DMS153 (cell line): ENCODE measurements at places on chromosomes 4 and X.

DNA sequence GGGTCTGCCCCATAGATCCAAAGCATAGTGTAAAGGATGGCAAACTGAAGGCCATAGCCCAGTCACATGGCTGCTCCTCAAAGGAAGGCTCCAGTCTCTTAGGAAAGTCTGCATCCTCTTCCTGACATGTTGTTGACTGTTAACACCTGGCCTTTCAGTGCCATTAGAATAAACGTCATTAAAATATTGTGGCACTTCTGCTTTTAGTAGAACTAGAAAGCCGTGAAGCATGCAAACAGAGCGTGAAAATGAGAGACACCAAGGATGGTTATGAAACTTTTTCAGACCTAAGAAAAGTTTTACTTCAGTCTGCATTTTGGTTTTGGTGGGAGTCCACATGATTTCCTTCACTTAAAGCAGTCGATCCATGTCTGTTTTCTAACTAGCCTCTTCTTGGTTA lies 41.1 kb upstream of the AFF2 start:
- DNase-seq: no peak

GRCh38 chr4:118825799-118826198 lies 10.1 kb downstream of the SEC24D start:
- DNase-seq: no peak

GRCh38 chr4:3681191-3681590 lies 85.0 kb upstream of the ADRA2C start:
- DNase-seq: no peak

DNA sequence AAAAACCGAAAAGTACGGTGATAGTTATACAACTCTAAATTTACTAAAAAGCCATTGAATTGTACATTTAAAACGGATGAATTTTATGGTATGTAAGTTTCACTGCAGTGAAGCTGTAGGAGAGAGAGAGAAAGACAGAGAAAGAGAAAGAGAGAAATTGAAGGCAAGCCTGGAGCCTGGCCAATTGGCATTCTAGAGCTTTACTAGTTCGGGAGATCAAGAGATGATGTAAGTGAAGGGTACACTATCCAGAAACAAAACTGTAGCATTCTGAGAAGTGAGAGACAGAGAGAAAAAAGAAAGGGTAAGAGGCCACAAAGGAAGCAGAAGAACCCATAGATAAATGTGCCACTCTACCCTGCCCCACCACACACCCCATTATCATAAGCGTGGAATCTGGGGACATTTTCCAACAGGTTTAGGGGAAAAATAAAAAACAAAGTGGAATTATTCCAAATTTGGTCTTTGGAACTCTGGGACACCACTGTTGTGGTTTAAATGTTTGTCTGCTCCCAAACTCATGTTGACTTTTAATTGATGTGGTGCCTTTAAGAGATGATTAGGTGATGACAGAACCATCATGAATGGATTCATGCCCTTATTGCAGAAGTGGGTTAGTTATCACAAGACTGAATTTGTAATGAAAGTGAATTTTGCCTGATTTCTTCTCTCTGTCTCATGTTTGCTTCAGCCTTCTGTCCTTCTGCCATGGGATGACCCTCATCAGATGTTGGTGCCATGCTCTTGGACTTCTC lies 123.0 kb upstream of the PLS3 start:
- DNase-seq: no peak

- DNase-seq: no peak
Observed at GRCh38 chrX:14027511-14028019, 2.1 kb downstream of the GEMIN8 start.

DNA sequence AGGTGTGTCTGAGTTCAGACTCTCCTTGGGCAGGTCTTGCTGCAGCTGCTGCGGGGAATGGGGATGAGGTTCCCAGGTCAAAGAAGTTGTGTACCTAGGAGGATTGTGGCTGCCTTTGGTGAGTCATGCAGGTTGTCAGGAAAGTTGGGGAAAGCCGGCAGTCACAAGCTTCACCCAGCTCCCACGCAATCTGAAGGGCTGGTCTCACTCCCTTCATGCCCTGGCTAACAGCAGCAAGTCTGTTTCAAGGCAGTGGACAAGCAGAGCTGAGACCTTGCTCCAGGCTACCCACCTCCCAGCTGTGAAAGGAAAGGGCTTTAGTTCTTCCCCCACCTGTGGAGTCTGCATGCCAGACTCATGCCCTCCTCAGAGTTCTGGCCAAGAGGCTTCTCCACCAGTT lies 287.2 kb downstream of the DTHD1 start:
- DNase-seq: no peak

DNA sequence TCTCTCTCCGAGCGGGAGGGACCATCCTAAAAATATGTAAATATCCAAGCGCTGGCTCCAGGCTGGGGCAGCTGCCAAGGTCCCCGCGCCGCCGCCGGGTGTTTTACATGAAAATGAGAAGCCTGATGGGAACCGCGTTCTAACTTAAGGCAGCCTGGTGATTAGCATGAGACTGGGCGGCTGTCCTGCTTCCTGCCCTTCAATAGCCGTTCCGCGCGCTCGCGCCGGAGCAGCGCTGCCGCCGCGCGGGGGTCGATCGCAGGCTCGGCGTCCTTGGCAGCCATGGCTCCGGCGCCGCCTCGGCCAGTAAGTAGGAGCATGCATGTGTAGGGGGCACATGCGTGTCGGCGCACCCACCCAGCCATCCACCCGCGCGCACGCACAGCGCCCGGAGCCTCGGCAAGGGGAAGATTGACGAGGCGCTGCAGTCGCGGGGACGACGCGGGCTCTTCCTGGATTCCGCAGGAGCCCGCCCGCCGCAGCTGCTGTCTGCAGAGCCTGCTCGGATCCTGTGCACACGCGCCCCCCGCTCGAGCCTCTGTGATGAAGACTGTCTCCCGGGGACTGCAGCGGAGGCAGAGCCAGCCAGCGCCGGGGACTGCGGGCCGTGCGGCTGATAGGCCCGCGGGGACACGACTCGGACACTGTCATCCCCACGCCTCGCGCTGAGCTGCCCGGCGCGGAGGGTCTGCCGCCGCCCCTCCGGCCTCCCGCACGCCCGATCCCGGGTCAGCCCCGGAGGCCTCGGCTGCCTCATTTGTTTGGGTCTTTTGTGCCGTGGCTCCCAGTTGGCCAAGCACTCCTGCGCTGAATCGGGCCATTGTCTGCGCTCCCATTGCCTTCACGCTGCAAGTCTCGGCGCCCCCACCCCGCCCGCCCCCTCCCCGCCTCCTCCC lies 734 bp downstream of the STOX2 start:
- peak; percentile 7 for DNase-seq

GRCh38 chr4:100879471-100879870 lies 361.6 kb upstream of the EMCN start:
- DNase-seq: no peak

- DNase-seq: no peak
Observed at GRCh38 chr4:87975466-87975865, at the start of gene SPP1. Gene SPP1 (plus strand): TSS chr4:87975714. CDS start chr4:87976896, 1,182 bp downstream.

GRCh38 chr4:38605181-38605752 lies 58.7 kb upstream of the KLF3 start:
- no peak for DNase-seq

- DNase-seq: no peak
Observed at GRCh38 chrX:149003863-149004660, 501.0 kb downstream of the IDS start.

GRCh38 chr4:156792462-156793085 lies 179.0 kb downstream of the PDGFC start:
- no peak for DNase-seq

DNA sequence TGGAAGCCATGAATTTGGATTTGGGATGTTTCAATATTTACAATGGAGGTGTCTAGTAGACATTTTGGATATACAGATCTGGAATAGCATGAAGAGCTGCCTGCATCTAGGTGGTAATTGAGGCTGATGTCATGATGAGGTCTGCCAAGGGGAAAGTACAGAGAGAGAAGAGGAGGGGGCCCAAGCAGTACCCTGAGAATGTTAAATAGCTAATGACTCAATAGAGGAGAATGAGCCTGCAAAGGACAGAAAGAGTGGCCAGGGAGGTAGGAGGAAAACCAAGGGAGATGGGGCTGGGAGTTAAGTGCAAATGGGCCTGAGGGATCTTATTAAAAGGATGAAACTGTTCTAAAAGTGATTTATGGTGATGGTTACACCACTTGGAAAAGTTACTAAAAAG lies 182.2 kb upstream of the KIT start:
- DNase-seq: no peak

DNA sequence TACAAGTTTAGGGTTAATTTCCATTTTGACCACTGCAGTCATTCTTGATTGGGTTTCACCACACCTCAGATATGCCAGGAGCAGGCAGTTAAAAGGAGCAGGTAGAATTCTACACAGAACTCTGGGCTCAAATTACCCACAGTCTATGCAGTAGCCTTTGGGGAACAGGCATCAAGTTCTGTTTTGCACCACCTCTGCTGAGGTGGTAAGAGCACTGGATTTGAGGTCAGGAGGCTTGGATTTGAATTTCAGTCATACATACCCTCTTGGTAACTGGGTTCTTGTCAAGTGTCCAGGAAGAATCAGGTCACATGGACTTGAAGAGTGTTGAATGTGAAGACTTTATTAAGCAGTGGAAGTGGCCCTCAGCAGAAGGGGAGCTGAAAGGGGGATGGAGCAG lies 40.4 kb upstream of the PGK1 start:
- DNase-seq: no peak

DNA sequence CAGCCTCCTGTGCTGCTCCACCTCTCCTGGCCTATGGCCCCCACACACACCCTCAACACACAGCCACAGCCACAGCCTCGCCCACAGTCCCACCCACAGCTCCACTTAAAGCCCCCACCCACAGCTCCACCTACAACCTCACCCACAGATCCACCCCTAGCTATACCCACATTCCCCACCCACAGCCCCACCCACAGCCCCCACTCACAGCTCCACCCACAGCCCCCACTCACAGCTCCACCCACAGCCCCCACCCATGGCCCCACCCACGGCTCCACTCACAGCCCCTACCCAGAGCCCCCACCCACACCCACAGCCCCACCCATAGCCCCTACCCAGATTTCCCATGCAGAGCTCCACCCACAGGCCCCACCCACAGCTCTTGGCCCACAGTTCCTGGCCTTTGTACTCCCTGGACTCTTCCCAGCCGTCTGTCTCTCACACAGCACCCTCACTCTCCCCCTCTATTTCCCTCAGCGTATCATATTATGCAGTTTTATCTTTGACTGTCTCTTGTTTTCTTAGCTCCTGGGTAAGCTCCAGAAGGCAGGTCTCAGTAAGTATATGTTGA lies 322.5 kb downstream of the EVC2 start:
- DNase-seq: no peak

GRCh38 chr4:66048861-66049260 lies 378.6 kb upstream of the EPHA5 start:
- no peak for DNase-seq

GRCh38 chrX:137771537-137771936 lies 205.6 kb downstream of the ZIC3 start:
- no peak for DNase-seq

GRCh38 chrX:132216806-132217202 lies 2.4 kb downstream of the RAP2C start:
- no peak for DNase-seq

- no peak for DNase-seq
Observed at GRCh38 chr4:87045234-87045558, 110.4 kb downstream of the AFF1 start.

- DNase-seq: no peak
Observed at GRCh38 chr4:24096603-24097002, 206.8 kb upstream of the PPARGC1A start.

DNA sequence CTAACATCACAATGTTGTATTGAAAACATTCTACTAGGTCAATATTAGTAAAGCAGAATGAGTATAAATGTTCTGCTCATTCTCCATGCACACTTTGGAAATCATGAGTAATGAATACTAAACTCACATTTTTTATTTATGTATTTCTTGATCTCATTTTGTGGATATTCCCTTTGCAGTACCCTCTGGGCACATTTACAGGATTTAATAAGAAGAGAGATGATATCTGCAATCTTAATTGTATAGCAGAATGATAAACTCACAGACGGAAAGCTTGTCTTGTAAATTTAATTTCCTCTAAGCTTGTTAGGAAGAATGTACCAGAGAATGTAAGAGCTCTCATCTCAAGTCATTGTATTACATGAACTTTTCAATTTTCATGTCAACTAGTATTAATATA lies 1279.7 kb downstream of the PCDH7 start:
- no peak for DNase-seq

DNA sequence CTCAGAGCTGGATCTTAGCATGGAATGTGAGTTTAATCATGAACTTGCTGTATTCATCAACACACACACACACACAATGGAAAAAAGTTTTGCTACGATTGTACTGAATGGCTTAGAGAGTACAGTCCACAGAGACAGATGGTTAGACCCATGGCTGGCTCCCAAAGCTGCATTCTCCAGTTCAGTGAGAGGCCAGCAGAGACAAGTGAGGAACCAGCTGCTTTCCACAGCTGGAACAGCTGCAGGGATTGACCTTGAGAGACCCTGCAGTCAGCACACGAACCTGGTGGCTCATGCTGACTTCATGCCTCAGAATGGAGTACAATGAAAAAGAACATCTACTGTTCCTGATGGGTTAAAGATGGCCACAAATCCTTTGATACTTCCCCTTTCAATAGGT lies 94.5 kb downstream of the DHX15 start:
- no peak for DNase-seq

GRCh38 chr4:113452868-113453620 lies 308.5 kb downstream of the CAMK2D start:
- no peak for DNase-seq

DNA sequence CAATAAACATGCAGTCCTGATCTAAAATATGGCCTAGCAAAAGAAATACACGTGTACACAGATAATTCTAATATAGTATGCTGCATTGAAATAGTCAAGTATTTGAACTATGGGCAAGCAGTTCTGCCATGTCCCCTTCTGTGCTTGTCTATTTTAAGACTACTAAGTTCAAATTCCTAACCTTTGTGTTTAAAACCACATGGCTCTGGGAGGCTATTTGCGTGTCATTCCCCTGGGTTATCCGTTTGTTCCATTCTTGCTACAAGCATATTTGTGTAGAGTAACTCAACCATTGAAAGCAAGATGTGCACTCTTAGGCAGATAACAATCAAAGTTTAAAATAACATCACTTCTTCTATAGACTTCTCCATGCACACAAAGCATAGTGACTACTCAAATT lies 25.4 kb upstream of the TBC1D1 start:
- no peak for DNase-seq

GRCh38 chr4:147104768-147105167 lies 159.1 kb upstream of the TTC29 start:
- DNase-seq: no peak

DNA sequence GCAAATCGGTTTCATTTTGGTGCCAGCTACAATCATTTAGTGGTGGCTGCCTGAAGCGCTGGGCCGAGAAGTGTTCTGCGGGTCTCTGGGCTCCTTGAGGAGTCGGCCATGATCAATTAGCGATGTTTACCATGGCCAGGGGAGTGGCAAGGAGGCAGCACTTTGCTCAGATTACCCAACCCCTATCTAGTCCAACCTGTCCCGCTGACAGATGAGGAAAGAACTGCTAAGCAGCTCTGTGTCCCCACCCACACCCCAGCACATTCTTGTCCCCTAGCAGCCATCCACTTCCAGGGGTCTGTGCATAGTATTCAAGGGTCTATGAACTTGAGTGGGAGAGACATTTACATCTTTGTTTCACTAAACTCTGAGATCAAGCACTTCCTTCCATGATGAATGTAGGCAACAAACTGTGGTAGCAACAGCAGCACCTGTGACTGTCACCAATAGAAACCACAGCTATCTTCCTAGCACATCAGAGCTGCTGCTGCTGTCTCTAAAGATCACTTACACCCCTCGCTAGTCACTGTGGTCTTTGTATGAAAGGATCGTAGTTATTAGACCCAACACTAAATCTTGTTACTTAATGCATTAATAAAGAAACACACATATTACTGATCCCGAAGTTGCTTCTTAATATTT lies 331.6 kb downstream of the BCOR start:
- no peak for DNase-seq

- DNase-seq: no peak
Observed at GRCh38 chr4:113760094-113760794, 1.3 kb downstream of the CAMK2D start.
